ENCODE measurements at places on chromosomes 5 and 9.

DNA sequence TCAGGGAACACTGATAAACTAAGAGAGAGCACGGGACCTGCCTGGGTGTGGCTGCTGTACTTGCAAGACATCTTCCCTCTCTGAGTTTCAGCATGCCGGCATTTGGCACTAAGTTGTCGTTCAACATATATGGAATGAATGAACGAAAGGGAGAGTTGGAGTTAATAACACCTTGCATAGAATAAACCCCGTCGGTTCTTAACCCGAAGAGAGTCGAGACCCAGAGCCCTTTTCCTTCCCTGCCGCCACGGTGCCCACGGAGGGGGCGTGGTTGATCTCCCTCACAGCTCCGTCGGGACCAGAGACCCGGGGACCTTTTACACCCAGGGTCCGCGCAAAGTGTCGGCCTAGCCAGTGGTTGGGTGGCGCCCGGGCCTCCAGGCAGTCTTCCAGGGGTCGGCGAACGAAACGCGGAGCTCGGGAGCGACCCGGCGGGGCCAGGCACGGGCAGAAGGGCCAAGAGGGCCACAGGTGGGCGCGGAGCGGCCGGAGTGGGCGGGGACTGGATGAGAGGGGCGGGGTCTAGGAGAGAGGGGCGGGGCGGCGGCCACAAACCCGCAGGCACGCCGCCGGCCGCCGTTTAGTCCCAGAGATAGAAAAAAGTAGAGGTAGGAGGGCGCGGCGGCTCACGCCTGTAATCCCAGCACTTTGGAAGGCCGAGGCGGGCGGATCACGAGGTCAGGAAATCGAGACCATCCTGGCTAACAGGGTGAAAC lies 735 bp upstream of the RPL26L1 start:
- peak; percentile 57 for DNase-seq

DNA sequence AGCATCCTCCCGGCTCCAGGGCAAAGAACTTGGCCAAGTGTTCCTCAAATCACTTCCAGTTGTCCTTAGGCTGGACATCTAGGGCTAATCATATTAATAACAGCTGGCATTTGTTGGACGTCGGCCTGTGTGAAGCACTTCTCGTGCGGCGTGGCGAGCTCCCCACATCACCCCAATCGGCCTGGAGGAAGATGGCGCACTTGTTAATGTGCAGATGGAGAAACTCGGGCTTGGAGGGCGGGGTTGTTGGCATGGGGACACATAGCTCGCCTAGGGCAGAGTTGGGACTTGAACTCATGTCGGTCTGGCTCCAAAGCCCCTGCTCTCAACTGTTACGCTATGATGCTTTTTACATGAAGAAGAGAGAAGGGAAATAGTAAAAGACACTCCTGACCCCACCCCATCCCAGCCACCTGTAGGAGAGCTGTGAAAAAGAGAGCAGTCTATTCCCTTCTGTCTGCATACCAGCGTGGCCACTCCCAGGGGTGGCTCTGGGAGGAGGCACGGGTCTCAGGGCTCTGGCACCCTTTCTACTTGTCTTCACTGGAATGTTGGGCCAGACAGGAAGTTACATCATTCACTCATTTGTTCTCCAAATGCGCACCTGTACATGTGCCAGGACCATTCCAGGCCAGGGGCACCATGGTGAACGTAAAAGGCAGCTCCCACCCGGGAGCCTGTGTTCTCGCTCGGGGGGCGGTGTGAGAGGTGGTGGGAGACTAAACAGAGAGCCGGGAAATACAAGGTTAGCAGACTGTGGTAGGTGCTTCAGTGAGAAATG lies 12.8 kb upstream of the NUP214 start:
- DNase-seq = no peak

DNA sequence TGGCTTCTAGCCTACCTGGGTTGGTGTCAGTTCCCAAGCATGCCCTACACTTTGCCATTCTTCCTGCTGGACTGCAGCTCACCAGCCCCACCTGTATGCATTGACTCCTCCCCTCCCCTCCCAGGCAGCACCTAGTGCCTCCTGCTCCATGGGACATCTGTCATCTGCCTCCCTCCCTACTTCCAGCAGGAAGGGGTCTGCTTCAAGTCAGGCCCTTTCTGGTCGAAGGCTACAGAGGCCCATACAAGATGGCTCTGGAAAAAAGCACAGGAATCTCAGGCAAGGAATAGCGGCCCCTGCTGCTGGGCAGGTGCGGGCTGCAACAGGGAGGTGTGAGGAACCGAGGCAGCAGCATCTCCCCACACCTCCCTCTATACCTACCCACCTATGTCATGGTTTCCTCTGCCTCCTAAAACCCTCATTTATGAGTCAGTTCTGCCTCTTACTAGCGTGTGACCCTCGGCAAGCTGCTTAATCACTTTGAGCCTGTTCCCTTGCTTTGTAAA lies 19.7 kb downstream of the WWC1 start:
- no peak for DNase-seq

DNA sequence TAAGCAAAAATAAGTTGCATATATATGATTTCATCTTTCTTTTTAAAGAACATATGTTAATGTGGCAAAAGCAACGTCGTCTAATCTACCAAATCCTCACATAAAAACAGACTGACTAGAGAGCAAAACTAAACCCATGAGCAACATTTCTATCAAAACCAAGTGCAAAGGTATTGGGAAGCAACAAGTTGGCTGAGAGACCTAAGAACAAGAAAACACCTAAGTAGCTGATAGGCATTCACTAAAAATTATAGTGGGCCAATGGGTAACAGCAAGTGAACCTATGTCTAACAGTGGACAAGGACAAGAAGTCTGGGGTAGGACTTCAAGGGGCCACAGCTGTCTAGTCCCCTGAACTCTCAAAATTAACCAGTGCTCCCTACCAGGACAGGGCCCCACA lies 130.1 kb downstream of the SIL1 start:
- DNase-seq = no peak

- no peak for DNase-seq
These were observed 291.5 kb downstream of the ARRDC3 start for GRCh38 chr5:91091471-91092234.

DNA sequence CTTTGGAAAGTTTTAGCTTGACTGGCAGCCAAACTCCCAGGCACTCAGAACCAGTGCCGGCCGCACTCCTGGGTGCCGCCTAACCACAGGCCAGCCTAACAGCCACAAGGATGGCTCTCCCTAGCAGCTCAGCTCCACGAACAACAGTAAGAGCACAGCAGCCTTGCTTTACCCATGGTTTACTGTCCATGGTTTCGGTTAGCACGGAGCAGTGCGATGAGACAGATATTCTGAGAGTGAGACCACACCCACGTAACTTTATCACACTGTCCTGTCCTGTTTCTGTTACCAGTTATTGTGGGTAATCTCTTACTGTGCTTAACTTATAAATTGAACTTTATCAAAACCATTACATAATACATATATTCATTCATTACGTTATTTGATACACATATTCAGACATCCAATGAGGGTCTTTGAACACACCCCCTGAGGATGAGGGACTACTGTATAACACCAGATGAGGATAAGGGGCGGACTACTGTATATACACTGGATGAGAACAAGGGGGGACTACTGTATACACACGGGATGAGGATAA lies 12.4 kb downstream of the CLPTM1L start:
- DNase-seq = no peak

GRCh38 chr5:179886190-179886911 lies 21.3 kb downstream of the TBC1D9B start:
- DNase-seq = no peak

DNA sequence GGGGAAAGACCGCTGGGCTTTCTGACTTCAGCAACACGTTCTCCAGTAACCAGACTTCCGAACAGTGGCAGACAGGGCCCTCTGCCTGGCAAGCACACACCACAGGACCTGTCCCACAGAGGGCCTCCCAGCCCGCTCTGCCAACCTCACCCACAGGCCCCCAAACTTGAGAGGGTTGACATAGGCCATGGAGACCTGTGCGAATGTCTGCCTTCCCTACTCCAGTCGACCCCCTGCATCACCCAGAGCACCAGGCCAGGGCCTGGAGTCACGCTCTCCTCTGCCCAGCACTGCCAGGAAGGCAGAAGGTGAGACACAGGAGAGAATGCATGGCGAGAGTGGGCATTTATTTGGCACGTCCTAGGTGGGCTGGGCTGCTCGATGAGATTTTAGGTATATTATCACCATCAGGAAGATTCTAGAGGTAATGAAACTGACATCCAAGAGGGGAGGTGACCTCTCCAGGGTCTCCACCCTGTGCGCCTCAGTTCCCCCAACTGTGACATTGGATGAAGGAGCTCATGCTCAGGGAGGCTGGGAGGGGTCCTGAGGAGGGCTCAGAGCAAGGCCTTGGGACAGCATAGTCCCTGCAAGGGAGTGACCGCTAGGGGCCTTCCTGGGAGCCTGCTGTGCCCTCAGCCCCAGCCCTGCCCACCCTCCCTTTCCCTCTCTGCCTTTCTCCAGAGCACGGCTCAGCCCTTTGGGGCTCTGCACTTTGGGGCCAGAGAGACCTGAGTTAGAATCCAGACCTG lies 54.9 kb downstream of the DUSP1 start:
- no peak for DNase-seq

- DNase-seq = no peak
These were observed 2.5 kb upstream of the NME5 start for GRCh38 chr5:138141734-138142133.

DNA sequence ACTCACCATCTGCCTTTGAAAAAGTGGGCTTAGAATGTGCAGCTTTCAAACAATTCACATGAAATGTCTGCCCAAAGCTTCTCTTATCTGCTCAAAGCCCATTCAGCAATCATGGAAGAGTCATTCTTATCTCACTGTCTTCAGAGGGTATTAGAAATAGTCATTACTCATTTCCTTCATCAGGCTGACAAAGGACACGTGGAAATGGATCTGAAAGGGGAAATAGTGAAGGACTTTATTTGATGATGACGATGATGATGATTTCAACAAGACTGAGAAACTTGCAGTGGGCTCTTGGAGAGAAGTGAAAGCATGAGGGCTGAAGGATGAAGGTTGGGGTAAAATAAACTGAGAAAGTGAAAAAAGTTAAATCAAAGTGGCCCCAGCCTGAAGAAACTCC lies 194.3 kb downstream of the SMARCA2 start:
- no peak for DNase-seq

DNA sequence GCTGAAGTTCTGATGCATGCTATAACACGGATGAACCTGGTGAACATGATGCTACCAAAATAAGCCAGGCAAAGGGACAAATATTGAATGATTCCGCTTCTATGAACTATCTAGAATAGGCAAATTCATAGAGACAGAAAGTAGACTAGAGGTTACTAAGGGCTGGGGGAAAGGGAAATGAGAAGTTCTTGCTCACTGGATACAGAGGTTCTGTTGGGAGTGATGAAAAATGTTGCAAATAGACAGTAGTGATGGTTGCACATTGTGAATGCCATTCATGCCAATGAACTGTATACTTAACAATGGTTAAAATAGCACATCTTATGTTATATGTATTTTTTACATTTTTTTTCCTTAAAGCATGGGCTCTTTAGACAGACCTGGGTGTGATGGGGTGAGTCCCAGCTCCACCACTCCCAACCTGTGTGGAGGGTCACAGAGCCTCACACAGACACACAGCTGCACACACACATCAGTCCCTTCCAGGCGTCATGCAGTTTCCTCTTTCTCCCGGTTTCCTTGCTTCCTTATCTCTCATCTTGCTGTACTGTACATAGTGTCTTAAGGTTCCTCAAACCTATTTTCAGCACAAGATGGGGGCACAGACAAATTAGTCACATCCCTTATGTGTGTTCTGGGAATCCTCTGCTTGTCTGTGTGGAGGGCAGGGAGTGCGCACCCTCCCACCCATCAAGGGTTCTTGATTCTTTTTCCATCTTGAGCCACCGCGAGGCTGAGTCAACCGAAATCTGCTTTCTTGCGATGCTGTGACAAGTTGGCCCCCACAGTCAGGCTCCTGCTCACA lies 192.9 kb downstream of the CRB2 start:
- DNase-seq = no peak

- DNase-seq = no peak
These were observed 126.1 kb upstream of the PITX1 start for GRCh38 chr5:135160036-135160675.

DNA sequence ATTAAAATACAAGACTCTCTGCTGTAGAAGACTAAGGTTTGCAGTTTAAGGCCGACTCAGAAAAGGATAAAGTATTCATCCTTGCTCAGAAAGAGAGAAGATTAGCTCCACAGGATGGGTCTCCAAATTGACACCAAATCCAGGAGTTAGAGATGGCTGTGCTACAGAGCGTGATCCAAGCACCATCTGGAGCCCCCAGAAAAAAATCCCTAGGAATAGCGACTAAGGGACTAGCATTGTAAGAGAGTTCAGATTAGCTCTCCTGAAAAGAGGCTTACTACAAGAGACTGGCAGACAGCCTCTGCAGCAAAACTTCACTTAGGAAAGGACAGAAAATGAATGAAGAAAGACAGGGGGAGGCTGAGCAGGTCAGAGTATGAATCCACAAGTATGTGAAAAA lies 3.7 kb downstream of the SIL1 start:
- DNase-seq = no peak

DNA sequence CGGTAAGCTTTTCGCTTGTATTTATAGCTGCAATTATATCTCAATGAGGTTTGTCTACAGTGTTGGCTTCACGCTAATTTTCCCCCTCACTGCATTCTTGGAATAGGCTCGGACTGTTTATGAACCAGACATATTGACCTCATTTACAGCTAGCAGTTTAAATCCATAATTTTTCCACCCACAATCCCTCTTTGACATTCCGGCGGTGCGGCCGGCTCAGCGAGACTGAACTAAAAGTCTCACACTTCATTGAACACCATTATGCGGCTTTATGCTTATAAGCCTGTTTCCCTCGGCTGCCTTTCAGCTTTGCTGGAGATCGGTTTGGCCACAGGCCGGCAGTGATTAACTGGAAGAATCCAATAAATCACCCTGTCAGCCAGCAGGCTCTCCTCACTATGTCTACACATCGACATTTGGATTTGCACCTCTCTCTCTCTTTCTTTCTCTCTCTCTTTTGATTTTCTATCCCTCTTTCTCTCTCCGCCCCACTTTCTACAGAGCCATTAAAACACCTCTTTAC lies 315.0 kb upstream of the TLE4 start:
- no peak for DNase-seq

DNA sequence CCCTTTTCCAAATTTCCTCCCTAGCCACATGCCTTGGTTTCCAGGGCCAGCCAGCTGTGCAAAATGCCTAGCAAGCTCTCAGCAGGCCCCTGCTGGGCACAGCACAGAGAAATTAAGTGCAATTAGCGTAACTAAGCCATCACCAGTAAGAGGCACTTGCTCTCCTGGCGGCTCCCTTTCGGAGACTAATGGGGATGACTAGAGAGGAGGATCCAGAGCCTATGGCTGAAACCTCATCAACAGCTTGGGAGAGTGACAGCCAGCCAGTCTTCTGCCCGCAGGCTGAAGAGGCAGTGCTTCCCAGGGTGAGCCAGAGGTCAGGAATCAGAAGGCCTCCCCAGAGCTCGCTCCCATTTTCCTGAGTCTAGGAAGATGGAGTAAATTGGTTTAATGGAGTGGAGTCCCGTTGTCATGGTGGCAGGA lies 108.4 kb downstream of the KCNIP1 start:
- DNase-seq = no peak

GRCh38 chr5:98464737-98465330 lies 308.6 kb upstream of the RGMB start:
- no peak for DNase-seq
